ENCODE measurements at places on chromosomes 12 and 14.

DNA sequence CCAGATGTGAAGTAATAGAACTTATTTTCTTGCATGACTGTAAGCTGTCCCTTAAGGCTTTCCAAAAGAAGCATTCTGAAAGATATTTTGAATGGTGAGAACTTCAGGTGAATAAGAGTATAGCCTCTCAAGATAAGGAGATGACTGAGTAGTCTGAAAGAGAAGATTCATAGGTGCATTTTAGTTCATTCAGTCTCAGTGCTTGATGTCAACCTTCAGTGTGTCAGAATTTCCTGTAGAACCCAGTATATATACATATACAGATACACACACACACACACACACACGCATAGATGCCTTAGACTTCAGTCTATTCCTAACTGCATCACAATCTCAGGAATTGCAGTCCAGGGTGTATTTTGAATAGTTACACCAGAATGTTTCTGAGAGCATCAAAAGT lies 7.4 kb downstream of the BICDL1 start:
- no peak for DNase-seq

- DNase-seq, result no peak
Observed at GRCh38 chr14:51744372-51745130, 92.8 kb downstream of the FRMD6 start.

- no peak for DNase-seq
Observed at GRCh38 chr14:89232265-89233070, 184.6 kb downstream of the FOXN3 start.

- DNase-seq, result no peak
Observed at GRCh38 chr12:88145567-88146505, 3.7 kb downstream of the TMTC3 start.

- DNase-seq, result no peak
Observed at GRCh38 chr12:27653661-27654060, 42.6 kb upstream of the REP15 start.

- no peak for DNase-seq
Observed at GRCh38 chr12:102776041-102776440, 141.0 kb downstream of the PAH start.

DNA sequence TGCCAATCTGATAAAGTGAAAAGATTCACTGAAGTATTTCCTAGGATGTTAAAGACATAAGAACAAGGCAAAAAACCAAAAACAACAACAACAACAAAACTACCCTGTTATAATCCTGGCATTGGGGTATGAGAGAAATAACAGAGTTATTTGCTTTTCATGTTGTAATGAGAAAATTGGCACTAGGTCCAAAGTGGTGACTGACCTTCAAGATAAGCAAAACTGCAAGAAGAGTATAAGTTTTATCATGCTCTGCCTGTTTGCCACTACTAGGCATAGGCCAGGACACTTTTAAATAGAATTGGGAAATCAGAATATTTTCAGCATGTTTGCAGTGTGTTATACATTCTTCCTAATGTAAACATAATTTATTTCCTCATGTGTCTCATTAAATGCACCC lies 140.1 kb upstream of the CPM start:
- DNase-seq, result no peak

DNA sequence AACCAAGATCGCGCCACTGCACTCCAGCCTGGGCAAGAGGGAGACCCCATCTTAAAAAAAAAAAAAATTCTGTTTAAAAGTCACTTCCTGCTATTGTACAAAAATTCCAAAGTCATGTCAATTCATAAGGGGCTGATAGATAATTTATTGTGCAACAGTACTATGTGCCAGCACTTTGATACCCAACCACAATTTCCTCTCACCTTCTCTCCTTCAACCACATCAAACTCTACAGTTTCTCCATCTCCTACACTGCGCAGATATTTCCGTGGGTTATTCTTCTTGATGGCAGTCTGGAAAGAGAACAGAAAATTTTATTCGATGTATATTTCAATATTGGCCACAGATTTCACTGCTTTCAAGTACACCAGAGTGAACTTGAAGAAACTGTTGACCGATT lies 7.6 kb downstream of the YBX3 start:
- no peak for DNase-seq

- DNase-seq, result no peak
Observed at GRCh38 chr14:25945746-25946145, 652.1 kb downstream of the NOVA1 start.

GRCh38 chr12:104507672-104508071 lies 50.9 kb downstream of the CHST11 start:
- DNase-seq, result peak; percentile 44

GRCh38 chr12:6342140-6342889 lies 439 bp upstream of the TNFRSF1A start:
- DNase-seq, result no peak
